Mesothelial cell of epicardium (in vitro differentiated cells): ENCODE measurements at places on chromosomes 4 and X. TPM values are rescaled to one million over a fixed set of nuclear protein-coding genes. Genes with fewer than 3 reads are reported as not detected.

The UPF3B gene
- 20.7 to 21.5 TPM (median 20.8 TPM) in 3 replicates for total RNA-seq

The KIT gene
- 7.4 to 10.6 TPM (median 8.0 TPM) in 3 replicates for total RNA-seq

The HMX1 gene
- 0.27 to 0.92 TPM (median 0.81 TPM) in 3 replicates for total RNA-seq

The ZXDA gene
- 0.16 to 0.38 TPM (median 0.36 TPM) in 3 replicates for total RNA-seq

The RHOH gene
- total RNA-seq = 0.25 to 0.40 TPM (median 0.29 TPM) in 3 replicates

The GAGE1 gene
- total RNA-seq = not detected in 3 replicates

The PRDM8 gene
- 1.6 to 2.4 TPM (median 1.7 TPM) in 3 replicates for total RNA-seq

The BEX3 gene
- 304 to 314 TPM (median 307 TPM) in 3 replicates for total RNA-seq

The MAGEA2B gene
- total RNA-seq = not detected in 3 replicates
